ENCODE measurements at places on chromosomes 6 and 20. TPM values are rescaled to one million over a fixed set of nuclear protein-coding genes. Genes with fewer than 3 reads are reported as not detected.

DNA sequence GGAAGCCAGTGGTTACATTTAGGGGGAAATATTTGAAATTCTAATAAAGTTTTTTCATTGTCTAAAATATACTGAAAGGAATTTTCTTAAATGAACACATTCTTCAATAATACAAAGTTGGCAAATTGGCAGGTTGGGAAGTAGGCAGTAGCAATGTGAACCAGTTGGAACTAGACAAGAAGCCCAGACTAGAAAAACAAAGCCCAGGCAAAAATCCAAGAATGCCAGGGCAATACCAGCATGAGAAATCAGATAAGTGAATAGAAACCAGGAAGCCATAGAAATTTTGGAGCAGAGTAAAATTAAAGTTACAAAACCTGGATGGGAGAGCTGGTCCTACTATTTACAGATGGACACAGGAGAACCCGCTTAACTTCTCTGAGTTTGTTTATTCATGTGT, 52.2 kb downstream of the TPBG start:
- no peaks in the 10 kb centered on the region for H3K27me3 ChIP-seq
- H3K4me1 ChIP-seq: no peaks in the 10 kb centered on the region
- no peak overlapping the region for H3K27ac ChIP-seq
- no peak overlapping the region for H3K4me3 ChIP-seq

DNA sequence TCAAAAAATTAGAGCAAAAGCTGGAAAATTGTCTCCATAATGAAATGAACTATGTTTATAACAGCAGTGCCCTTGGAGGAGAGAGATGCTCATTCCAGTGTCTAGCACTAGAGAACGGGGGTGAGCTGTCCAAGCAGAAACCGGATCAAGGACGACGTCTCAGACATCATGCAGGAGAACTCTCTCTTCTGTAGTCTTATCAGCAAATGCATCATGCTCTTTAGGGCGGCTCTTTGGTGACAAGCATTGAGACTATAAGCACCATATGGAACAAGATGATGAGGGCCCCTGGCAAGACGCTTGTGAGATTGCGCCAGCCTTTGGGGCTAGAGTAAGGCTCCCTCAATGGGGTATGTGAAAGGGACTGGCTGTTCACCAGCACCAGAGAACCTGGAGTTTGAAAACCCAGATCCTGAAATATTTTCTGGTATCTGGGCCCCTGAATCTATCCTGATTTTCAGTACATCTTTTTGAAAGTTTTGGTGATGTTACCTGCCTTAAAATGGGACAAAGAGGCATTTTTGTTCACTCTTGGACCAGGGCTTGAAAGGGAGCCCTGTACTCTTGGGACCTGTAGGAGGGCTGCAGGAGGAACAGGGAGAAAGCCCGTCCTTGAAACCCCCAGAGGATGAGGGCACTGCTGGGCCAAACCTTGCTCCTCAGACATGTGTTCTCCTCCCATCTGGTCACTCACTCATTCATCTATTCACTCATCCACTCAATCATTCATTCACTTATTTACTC, 127.6 kb downstream of the TTLL2 start:
- H3K27me3 ChIP-seq: no peaks in the 10 kb centered on the region
- no peak overlapping the region for H3K4me3 ChIP-seq
- no peak for DNase-seq
- no peaks in the 10 kb centered on the region for H3K4me1 ChIP-seq
- no peaks in the 10 kb centered on the region for H3K36me3 ChIP-seq
- H3K27ac ChIP-seq: no peak overlapping the region

- no peak overlapping the region for H3K27ac ChIP-seq
- H3K27me3 ChIP-seq: no peaks in the 10 kb centered on the region
- no peak for DNase-seq
- peaks cover 2% of the 10 kb centered on the region for H3K36me3 ChIP-seq
- H3K4me3 ChIP-seq: no peak overlapping the region
Measured at GRCh38 chr6:161200610-161201370, 73.1 kb downstream of the AGPAT4 start.

DNA sequence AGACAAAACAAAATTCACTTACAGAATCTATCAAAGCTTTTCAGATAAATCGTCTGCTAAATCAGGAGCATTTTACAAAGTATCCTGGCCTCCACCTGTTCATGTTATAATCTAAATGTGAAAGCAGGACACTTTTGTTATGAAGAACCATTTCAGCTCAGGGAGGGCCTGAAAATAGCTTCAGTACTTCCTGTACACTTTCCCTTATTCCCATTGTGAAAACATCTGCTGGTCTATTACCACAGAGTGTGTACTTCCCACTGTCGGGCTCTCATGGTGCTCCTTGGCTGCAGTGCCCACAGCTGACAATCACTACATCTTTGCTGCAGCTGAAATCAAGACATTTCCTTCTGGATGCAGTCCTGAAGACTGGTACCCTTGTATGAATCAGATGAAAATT, 128.1 kb downstream of the OPRM1 start:
- H3K4me3 ChIP-seq: no peak overlapping the region
- peaks cover 32% of the 10 kb centered on the region for H3K36me3 ChIP-seq
- no peaks in the 10 kb centered on the region for H3K27me3 ChIP-seq
- H3K27ac ChIP-seq: no peak overlapping the region
- peaks cover 26% of the 10 kb centered on the region for H3K4me1 ChIP-seq

- H3K36me3 ChIP-seq: no peaks in the 10 kb centered on the region
- no peaks in the 10 kb centered on the region for H3K4me1 ChIP-seq
- no peak overlapping the region for H3K4me3 ChIP-seq
- no peak for DNase-seq
Measured at GRCh38 chr6:164283574-164283973, 869.1 kb downstream of the QKI start.

LRFN2 gene
- total RNA-seq: 3.6 TPM

RIMS4 gene
- not detected for total RNA-seq

SOX18 gene
- total RNA-seq: not detected

ENPP5 gene
- total RNA-seq: 13.4 TPM

PCSK2 gene
- total RNA-seq: not detected

All from natural killer cell (primary cell).